ENCODE measurements at places on chromosomes 7 and 10.

DNA sequence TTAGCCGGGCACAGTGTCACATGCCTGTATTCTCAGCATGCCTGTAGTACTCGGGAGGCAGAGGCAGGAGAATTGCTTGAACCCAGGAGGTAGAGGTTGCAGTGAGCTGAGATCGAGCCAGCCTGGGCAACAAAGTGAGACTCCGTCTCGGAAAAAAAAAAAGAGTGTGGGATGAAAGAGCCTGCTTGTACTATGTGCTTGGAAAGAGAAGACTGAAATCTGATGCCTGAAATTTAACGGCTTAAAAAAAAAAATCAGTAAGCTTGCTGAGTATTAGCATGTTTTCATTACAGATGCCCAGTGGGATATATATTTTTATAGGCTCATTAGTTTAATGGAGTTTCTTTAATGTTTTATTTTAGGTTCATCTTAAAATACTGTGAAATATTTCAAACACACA is 4.2 kb downstream of the NT5C2 start:
- H3K36me3 ChIP-seq = peaks cover 31% of the 10 kb centered on the region
- peaks cover 60% of the 10 kb centered on the region for H3K4me1 ChIP-seq
- no peaks in the 10 kb centered on the region for H3K27me3 ChIP-seq

- H3K36me3 ChIP-seq = peaks cover 6% of the 10 kb centered on the region
- no peak overlapping the region for H3K4me3 ChIP-seq
- H3K27me3 ChIP-seq = no peaks in the 10 kb centered on the region
These were observed 249.0 kb upstream of the PLXNA4 start for GRCh38 chr7:132825222-132825621.

DNA sequence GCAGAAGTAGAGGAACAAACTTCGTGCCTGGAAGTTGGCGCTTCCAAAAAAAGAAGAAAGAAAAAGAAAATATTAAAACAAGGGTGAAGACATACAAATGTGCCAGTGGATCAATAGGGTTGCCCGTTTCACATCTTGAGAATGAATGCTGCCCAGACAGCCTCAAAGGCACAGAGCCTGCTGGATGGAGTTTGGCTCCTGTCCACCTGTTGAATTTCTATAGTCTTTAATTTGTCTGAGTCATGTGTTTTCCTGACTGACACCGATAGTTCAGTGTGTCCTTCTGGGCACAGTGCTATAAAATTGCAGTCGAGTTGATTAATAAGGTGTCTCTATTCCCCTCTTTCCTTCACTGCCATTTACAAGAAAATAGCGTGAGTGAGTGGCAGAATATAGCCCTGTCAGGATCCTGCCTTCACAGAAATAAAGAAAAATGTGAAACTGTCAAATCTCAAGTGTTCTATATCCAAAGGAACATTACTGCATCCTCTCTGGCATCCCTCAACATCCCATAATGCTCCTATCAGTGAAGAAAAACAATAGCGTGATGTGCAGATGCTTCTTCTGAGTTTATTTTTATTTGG is 471.3 kb upstream of the AUTS2 start:
- H3K36me3 ChIP-seq = no peaks in the 10 kb centered on the region
- H3K27me3 ChIP-seq = no peaks in the 10 kb centered on the region
- no peak overlapping the region for H3K27ac ChIP-seq
- DNase-seq = no peak
- H3K4me3 ChIP-seq = no peak overlapping the region

DNA sequence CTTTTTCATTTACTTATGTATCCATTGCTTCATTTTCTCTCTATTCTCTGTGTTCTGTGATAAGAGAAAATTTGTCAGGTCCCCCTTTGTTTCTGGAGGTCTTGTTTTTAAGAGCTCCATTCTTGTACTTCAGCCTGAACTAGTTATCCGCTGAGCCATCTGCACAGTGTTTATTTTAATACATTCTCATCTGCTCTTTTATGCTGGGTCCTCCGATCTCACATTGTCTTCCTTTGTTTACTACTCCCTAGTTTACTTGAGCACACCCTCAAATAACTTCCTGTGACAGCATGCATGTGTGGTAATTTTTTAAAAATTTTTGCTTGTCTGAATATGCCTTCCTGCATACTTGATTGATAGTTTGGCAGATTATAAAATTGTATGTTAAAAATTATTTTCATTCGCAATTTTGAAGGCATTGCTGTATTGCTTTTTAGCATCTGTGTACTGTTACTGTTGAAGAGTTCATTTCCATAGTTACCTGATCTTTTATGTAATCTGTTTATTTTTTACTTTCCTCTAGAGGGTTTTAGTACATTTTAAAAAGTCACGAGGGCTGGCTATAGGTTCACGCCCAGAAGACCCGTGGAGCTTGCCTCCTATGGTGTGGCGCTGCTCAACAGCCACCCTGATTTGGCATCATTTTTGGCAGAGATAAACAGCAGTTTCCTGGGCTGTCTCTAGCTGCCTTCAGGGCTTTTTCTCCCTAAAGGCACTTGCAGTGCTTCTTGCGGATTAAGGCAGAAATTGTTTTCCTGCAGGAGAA is 31.9 kb downstream of the RSBN1L start:
- no peak overlapping the region for H3K4me3 ChIP-seq
- H3K4me1 ChIP-seq = peaks cover 31% of the 10 kb centered on the region

GRCh38 chr7:31828520-31828919 is 141.5 kb downstream of the PPP1R17 start:
- H3K36me3 ChIP-seq = no peaks in the 10 kb centered on the region
- DNase-seq = no peak

DNA sequence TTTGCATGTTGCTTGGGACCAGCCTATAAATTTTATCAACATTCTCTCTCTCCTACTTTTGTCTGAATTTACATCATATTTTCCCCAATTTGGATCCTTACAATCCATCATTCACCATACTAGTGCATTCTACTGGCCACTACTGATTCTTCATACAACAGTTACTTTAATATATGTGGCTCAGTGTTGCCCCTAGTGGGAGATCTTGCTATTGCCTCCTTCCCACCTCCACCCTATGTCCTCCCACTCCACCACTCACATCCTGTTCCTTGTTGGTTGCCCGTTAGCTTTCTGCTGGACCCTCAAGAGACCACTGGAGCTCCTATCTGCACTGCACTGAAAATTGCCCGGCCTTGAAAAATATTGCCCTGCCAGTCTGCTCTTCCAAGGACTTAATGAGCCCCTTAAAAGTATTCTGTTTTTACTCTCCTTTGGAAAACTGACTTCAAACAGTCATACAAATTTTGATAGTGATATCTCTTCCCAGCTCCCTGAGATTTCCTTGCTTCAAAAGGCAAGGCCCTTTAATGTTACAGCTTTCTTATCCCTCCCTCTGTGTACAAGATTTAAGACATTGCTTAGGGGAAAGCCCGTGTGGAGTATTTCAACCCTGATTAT is 243.2 kb upstream of the TMEM229A start:
- no peak for DNase-seq
- H3K27me3 ChIP-seq = no peaks in the 10 kb centered on the region
- H3K27ac ChIP-seq = no peak overlapping the region

- no peak overlapping the region for H3K27ac ChIP-seq
- no peak overlapping the region for H3K4me3 ChIP-seq
- no peaks in the 10 kb centered on the region for H3K36me3 ChIP-seq
- H3K4me1 ChIP-seq = peaks cover 9% of the 10 kb centered on the region
- no peaks in the 10 kb centered on the region for H3K27me3 ChIP-seq
These were observed 56.9 kb downstream of the GRB10 start for GRCh38 chr7:50725774-50726173.

DNA sequence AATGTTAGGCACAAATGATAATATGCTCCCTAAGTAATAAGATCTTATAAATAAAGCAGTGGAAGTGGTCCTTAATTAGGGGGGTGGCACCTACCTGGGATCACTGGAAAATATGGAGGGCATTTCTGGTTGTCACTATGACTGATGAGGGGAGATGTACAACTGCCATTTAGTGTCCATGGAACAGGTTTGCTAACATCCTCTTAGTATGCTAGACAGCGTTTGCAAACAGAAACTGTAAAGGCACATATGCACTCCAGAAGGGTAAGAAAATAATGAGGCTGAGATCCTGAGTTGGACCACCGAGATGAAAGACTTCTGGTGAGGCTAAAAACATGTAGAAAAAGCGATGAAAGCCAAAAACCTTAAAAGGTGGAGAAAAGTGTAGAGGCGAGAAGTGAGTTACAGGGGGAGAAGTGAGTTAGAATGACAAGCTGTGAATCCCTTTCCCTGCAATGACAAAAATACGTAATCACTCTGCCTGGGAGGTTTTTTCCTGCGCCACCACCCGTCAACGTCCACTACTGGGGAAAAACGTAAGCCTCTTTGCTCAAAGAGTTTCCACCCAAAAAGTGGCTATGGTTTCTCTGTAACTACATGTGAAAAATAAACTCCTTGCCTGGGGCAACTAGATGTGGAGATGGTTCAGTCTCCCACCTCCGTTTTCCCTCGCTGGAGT is 767 bp downstream of the KRIT1 start:
- no peaks in the 10 kb centered on the region for H3K27me3 ChIP-seq
- H3K36me3 ChIP-seq = peaks cover 25% of the 10 kb centered on the region
- peak overlapping the region; percentile 97 for H3K4me3 ChIP-seq
- peak overlapping the region; percentile 99 for H3K27ac ChIP-seq
- H3K4me1 ChIP-seq = peaks cover 39% of the 10 kb centered on the region

- no peak for DNase-seq
- no peak overlapping the region for H3K4me3 ChIP-seq
- no peaks in the 10 kb centered on the region for H3K36me3 ChIP-seq
- H3K4me1 ChIP-seq = no peaks in the 10 kb centered on the region
These were observed 118.5 kb downstream of the OAT start for GRCh38 chr10:124300224-124300623.

DNA sequence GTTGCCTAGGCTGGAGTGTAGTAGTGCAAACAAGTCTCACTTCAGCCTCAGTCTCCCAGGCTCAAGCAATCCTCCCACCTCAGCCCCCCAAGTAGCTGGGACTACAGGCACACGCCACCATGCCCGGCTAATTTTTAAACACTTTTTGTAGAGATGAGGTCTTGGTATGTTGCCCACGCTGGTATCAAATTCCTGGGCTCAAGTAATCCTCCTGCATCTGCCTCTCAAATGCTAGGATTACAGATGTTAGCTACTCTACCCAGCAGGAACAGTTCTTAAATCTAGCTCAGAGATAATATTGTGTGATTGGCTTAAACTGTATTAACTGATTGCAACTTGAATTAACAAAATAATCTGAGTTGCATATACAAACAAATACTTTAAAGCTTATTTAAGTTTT is 82.9 kb downstream of the CDK14 start:
- no peaks in the 10 kb centered on the region for H3K27me3 ChIP-seq
- H3K4me3 ChIP-seq = no peak overlapping the region
- no peaks in the 10 kb centered on the region for H3K4me1 ChIP-seq
- H3K27ac ChIP-seq = no peak overlapping the region
- no peaks in the 10 kb centered on the region for H3K36me3 ChIP-seq
- DNase-seq = no peak

DNA sequence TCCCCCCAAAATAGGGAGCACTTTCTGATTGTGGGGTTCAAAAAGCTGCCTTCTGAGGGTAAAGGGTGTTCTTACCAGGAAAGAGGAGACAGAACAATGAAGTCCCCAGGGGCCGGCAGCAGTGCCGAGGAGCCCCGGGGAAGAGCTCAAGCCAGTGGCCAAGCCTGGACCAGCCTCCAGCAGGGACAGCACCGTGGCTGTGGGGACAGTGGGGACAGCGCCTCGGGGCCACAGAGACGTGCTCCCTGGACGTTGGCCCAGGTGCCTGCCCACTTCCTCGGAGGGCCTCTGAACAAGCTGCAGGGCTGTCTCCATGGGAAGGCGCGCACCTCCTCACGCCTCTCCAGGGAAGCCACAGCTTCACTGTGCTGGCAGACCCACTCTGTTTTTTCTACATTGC is 312.6 kb downstream of the PTPRN2 start:
- no peaks in the 10 kb centered on the region for H3K27me3 ChIP-seq
- no peaks in the 10 kb centered on the region for H3K36me3 ChIP-seq
- no peak overlapping the region for H3K4me3 ChIP-seq
- H3K27ac ChIP-seq = no peak overlapping the region

DNA sequence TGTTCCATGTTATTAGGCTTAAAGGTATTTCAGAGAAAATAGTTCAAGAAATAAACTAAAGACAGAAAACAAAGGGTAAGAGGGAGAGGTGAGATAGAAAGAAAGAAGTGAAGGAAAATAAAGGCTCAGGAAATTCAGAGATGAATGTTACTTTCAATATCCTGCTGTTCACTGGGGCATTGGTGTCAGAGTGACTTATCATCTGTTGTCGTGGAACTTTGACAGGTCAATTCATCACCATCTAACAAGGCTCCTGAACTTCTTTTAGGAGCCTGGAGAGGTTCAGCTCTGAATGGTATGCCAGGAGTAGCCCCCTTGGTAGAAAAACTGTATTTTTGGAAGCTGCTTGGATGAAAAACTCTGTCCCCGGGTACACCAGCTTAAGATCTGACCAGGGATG is 100.1 kb downstream of the KLF6 start:
- H3K36me3 ChIP-seq = no peaks in the 10 kb centered on the region
- DNase-seq = no peak
- H3K4me3 ChIP-seq = no peak overlapping the region
- H3K27ac ChIP-seq = no peak overlapping the region

GRCh38 chr7:134545380-134545779 is 3.5 kb upstream of the AKR1B15 start:
- no peak overlapping the region for H3K27ac ChIP-seq
- DNase-seq = no peak
- peaks cover 6% of the 10 kb centered on the region for H3K4me1 ChIP-seq
- H3K27me3 ChIP-seq = peaks cover 11% of the 10 kb centered on the region

DNA sequence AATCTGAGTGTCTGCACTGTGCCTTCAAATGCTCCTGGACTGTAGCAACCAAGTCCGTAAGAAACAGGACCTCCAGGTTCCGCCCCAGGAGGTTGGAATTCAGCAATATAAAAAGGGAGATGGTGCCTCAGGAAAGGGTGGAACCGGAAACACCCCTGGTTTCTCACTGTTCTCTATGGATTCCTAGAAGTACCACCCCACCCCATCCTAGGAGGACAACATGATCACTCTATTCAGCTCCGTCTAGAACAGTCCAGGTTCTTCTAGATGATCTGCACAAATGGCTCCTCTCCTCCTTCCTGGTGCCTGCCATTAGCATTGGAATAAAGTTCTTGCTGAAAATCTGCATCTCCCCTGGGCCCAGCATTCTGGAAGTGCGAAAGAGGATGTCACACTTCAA is 7.6 kb upstream of the ZNF12 start:
- H3K27ac ChIP-seq = no peak overlapping the region
- no peak overlapping the region for H3K4me3 ChIP-seq
- H3K4me1 ChIP-seq = peaks cover 8% of the 10 kb centered on the region
- DNase-seq = no peak

DNA sequence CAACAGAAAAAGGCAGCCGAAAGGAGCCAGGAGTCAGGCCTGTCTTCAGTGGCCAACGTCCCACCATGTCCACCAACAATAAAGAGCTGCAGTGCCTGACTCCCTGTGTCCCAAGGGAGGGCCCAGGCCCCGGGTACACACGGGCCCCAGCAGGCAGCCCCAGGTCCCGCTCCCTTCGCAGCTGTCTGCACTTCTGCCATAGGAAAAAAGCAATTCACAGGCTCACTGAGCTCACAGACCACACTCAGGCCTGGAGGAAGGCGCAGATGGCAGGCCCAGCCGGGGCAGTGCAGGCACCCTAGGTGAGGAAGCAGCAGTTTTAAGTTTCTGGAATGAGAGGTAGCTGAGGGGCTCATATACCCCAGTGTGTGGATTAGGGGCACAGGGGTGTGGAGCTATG is 100.5 kb downstream of the PRKAG2 start:
- H3K4me1 ChIP-seq = peaks cover 7% of the 10 kb centered on the region
- H3K36me3 ChIP-seq = peaks cover 2% of the 10 kb centered on the region
- H3K27me3 ChIP-seq = no peaks in the 10 kb centered on the region
- DNase-seq = no peak
- no peak overlapping the region for H3K27ac ChIP-seq
- no peak overlapping the region for H3K4me3 ChIP-seq
